HAP-1 (cell line): ENCODE measurements at places on chromosomes 2 and 18.
A peak's percentile ranks its signal among the peaks of the same experiment; 100 is the strongest.

DNA sequence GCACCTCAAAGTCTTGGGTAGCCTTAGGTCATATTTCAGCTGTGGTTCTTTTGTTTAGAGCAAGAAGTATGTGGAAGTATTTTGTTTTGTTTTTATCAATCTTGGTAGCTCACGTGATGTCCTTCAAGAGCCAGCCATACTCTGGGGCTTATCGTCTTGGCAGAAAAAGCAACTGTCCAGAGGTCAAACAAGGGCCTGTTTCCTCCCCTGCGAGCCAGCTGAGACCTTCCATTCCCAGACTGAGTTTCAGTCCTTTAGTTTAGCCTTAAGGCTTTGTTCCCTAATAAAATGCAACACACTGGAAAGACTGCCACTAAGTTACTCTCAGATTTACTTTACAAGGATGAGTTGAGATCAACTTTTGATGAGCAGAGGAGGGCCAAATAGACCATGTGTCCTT lies 63.5 kb downstream of the TXNL1 start:
- DNase-seq = no peak

GRCh38 chr2:62727259-62727867 lies 21.9 kb downstream of the EHBP1 start:
- DNase-seq = no peak

DNA sequence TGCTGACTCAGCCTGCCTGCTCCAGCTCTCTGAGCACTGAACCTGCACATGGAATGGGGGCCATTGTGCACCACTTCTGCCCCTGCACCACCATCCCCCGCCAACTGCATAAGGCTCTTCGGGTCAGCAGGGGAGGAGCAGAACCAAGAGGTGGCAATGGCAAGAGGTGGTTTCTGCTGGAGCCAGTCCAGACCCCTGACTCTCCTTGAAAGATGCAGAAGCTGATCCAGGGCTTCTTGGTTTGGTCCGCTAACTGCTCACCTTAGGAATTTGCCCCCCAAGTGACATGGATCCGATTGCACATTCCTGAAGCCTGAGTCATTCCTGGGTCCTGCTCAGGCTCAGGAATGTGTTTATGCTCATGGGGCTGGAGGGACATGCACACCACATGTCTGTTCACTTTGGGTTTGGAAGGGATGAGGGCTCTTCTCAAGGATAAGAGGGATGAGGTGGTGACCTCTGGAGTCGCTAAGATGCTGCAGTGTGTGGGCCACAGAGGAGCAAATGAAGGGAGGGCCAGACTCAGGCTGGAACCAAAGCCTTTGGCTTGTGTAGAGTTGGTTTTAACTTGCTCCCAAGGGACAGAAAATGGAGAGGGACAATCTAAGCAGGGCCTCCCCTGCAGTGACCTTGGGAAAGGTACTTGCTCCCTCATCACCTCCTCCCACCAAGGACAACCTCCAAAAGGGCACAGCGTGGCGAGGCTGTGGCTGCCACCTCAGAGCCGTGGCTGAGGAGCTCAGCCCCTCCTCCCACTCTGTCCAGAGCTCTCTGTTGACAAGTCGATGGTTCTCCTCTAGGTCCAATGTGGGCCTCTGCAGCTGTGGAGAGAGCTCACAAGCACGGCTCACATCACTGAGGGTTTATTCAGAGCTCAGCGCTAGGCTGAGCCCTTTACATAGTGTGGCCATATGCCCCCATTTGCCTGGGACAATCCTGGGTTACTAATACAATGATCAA lies 66.2 kb downstream of the HS1BP3 start:
- DNase-seq = peak; percentile 76

- no peak for DNase-seq
Measured at GRCh38 chr2:38430597-38431207, 53.6 kb upstream of the ATL2 start.

DNA sequence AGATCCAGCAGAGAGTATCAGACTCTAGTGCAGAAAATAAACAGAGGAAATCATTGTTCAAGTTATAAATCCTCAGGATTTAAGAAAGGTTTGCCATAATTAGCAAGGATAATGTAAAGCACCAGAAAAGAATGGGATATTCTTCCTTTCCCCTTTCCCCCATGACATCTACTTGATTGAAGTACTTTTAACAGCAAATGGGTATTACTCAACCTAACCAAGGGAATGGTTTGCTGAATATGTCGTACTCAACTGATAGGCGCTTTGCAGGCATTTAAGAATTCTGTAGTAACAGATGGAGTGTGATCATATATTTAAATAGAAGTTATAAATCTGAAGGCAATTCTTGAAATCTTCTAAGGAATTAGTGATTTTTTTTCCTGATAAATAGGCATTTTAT lies 2.7 kb downstream of the APCDD1 start:
- DNase-seq = no peak

DNA sequence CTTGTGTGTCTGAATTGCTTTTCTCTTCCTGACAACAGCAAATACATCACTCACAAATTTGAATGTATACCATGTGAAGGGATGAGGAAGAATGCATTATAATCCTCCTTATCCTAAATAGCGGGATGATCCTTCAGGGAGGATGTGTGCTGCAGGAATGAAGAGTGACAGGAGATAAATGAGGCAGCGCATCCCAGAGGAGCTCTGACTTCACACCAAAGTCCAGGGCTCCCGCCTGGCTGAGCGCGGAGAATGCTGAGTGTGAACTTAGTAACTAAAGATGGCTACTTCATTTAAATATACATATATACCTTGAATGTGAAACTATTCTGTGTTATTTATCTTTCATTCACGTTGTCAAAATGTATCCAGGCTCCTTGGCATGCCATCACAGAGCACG lies 145.2 kb upstream of the TPO start:
- no peak for DNase-seq

- no peak for DNase-seq
Measured at GRCh38 chr2:217252181-217252580, 392.3 kb upstream of the TNP1 start.

- DNase-seq = no peak
Measured at GRCh38 chr18:44090453-44090852, 590.2 kb upstream of the SETBP1 start.

- no peak for DNase-seq
Measured at GRCh38 chr2:218710334-218710686, 325 bp upstream of the TTLL4 start.

DNA sequence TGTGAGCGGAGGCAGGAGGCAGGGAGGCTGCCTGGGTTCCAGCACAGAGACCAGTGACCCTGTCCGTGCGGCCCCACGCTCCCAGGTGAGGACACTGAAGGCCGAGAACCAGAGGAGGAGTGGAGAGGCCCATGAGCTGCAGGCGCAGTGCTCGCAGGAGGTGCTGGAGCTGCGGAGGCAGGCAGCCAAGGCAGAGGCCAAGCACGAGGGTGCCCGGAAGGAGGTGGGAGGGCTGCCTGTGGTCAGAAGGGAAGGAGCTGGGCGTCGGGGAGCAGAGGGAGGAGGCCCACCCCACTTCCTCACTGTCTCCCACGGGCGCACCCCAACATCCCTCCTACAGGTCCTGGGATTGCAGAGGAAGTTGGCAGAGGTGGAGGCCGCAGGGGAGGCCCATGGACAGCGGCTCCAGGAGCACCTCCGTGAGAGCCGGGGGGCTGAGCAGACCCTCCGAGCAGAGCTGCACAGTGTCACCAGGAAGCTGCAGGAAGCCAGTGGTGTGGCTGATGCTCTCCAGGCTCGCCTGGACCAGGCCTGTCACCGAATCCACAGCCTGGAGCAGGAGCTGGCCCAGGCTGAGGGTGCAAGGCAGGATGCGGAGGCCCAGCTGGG lies 33.0 kb upstream of the SNED1 start:
- DNase-seq = peak; percentile 5

DNA sequence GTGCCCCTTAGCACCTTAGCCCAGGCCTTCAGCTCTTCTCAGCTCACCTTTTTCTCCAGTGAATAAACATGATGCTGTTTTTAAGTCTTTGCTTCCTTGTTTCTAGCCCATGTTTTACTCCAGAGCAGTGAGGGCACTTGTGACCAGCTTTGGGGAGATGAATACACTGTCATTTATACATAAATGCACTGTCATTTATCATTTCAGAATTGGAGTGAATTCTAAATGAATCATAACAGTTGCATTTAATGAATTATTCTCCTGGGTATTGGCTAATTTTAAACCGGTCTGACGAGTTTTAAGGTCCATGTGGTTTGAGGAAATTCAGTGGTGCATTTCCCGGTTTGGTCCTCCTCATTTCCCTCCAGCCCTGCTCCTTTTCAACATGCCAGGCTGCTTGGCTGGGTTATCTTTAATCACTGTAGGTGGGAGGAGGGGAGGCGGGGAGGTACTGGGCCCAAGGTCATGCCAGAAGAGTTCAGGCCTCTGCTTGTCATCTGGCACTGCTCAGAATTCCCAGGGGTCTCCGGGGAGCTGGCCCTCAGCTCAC lies 23.9 kb downstream of the PRKCE start:
- DNase-seq = no peak

GRCh38 chr2:67571785-67572718 lies 174.9 kb downstream of the ETAA1 start:
- no peak for DNase-seq

GRCh38 chr2:238042849-238043584 lies 17.8 kb upstream of the SCLY start:
- DNase-seq = no peak

- DNase-seq = peak; percentile 18
Measured at GRCh38 chr18:907115-907884, 2.6 kb downstream of the ADCYAP1 start.

GRCh38 chr2:85865539-85866164 lies 23.1 kb downstream of the ST3GAL5 start:
- DNase-seq = no peak

- no peak for DNase-seq
Measured at GRCh38 chr2:128292599-128293425, 25.9 kb downstream of the HS6ST1 start.

GRCh38 chr2:160022162-160022561 lies 40.3 kb downstream of the PLA2R1 start:
- DNase-seq = peak; percentile 8

GRCh38 chr2:151063271-151063670 lies 198.4 kb downstream of the RBM43 start:
- DNase-seq = peak; percentile 87

GRCh38 chr2:239876948-239877289 lies 148.2 kb downstream of the NDUFA10 start:
- DNase-seq = no peak

DNA sequence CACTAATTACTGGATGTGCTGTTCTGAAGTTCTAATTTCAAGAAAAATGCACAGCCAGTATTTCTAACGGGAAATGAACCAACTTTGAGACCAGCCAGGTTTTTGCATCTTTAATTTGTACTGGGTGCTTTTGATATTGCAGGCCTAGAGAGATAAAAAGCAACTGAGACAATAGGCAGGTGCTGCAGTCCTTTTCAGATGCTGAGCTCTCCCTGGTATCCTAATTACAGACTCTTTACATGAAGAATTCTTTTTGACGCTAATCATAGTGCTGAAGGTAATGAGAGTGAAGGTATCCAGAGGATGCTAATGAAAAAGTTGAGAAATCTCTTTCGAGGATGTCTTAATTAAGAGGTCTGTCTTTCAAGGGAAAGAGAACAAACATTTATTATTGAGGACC lies 85.1 kb downstream of the SERPINB8 start:
- DNase-seq = no peak

- DNase-seq = no peak
Measured at GRCh38 chr18:9058406-9058805, 44.1 kb upstream of the NDUFV2 start.

GRCh38 chr2:44087714-44088092 lies 81.0 kb upstream of the PPM1B start:
- DNase-seq = no peak

- no peak for DNase-seq
Measured at GRCh38 chr2:236204953-236205352, 36.8 kb upstream of the GBX2 start.
